ENCODE measurements at places on chromosomes 3 and 15. TPM values are rescaled to one million over a fixed set of nuclear protein-coding genes. Genes with fewer than 3 reads are reported as not detected.

The SAMD7 gene
- not detected for total RNA-seq

The KLHDC8B gene
- total RNA-seq, result 3.2 TPM

The VIPR1 gene
- 1.7 TPM for total RNA-seq

The PXYLP1 gene
- 13.1 TPM for total RNA-seq

The TJP1 gene
- 98.1 TPM for total RNA-seq

The PFN2 gene
- 142 TPM for total RNA-seq

The GRAMD1C gene
- total RNA-seq, result 1.1 TPM

The BCL6 gene
- 10.6 TPM for total RNA-seq

The ACSBG1 gene
- total RNA-seq, result 0.15 TPM

The MFN1 gene
- total RNA-seq, result 21.7 TPM

The GOLGA8O gene
- total RNA-seq, result 0.17 TPM

The UBE3A gene
- 22.5 TPM for total RNA-seq

The ILDR1 gene
- total RNA-seq, result not detected

The PLSCR2 gene
- total RNA-seq, result not detected

The SCAANT1 gene
- total RNA-seq, result not detected

The CTXN2 gene
- total RNA-seq, result 0.07 TPM

The LRRC49 gene
- total RNA-seq, result 3.8 TPM

The DNASE1L3 gene
- not detected for total RNA-seq

The CADPS gene
- not detected for total RNA-seq

The SNX22 gene
- 1.3 TPM for total RNA-seq

The GOLGB1 gene
- 13.6 TPM for total RNA-seq

The SLC22A14 gene
- 0.05 TPM for total RNA-seq

The TATDN2 gene
- total RNA-seq, result 32.1 TPM

The C2CD4A gene
- 0.10 TPM for total RNA-seq

The PP2D1 gene
- not detected for total RNA-seq

The ISLR gene
- 0.50 TPM for total RNA-seq

All from A549 treated with Hydrocortisone at 1 μM for 4 hours (cell line).